Hindlimb muscle (tissue), 1 donor: ENCODE measurements at places on chromosomes 11 and 22. TPM values are rescaled to one million over a fixed set of nuclear protein-coding genes. Genes with fewer than 3 reads are reported as not detected.

SF3B2 gene
- 128 TPM for polyA plus RNA-seq

GRCh38 chr11:19767627-19768151 lies 55.1 kb downstream of the NAV2 start:
- no peak for DNase-seq

DNA sequence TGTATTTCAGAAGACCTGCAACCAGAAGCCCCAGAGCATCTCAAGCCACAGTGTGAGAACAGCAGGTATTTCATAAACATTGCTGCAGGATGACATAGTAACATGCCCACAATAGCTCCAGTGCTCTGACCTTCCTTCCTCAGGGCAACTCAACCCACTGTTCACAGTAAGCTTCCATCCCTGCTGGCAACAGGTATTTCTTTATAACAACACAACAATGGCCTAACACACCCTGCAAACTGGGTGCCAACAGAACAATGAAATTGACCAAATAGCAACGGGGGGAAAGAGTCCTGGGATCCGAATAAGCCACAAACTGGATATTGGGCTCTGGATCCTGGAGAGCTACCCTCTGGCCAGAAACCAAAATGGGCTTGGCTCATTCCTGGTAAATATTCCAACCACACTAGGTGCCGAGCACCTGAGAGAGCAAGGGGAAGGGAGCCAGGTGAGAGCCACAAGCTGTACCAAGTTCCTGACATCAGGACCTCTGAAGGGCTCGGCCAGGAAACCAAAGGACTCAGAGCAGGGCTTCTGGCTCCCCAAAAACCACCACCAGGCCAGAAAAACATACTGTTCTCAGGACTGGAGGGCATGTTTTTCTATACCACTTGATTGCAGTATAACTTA lies 99.5 kb downstream of the MICAL3 start:
- no peak for DNase-seq

DNA sequence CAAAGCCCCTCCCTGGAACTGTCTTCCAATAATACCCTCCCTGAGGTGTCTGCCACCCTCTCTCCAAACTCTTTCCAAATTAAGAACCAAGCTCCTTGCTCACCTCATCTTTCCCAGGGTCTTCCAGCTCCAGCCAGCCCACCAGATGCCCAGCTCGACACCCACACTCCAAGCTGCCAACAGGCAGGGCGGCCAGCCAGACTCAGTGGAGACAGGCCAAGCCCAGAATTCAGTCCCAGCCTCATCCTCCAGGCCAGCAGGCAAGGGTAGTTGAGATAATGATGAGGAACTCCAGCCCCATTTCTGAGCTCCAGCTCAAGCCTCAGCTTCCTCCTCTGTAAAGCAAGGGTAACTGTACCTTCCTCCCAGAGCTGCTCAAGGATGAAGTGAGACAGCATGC lies 132.9 kb downstream of the CHST1 start:
- DNase-seq = no peak
